ENCODE measurements at places on chromosomes 4 and X. TPM values are rescaled to one million over a fixed set of nuclear protein-coding genes. Genes with fewer than 3 reads are reported as not detected.

Gene FGD1
- total RNA-seq: 9.1 TPM

Gene PCDH7
- total RNA-seq: 0.38 TPM

Gene TBC1D8B
- 9.3 TPM for total RNA-seq

Gene HTR2C
- total RNA-seq: not detected

Gene MCF2
- not detected for total RNA-seq

Gene AASDH
- 8.6 TPM for total RNA-seq

Gene TCEAL1
- 22.8 TPM for total RNA-seq

Gene FAM47A
- total RNA-seq: not detected

Gene SNCA
- not detected for total RNA-seq

Gene PABPC5
- 5.3 TPM for total RNA-seq

Gene CCDC120
- total RNA-seq: not detected

Gene KLHL13
- 0.43 TPM for total RNA-seq

Gene CITED1
- total RNA-seq: not detected

Gene COX18
- total RNA-seq: 29.8 TPM

Gene GPC3
- total RNA-seq: not detected

Gene TMPRSS11A
- total RNA-seq: not detected

Gene RIBC1
- total RNA-seq: 0.32 TPM

Gene MRPL1
- 18.0 TPM for total RNA-seq

Gene TCEAL5
- total RNA-seq: not detected

Measured in GM23248 (cell line).